Spinal cord (tissue), 10 donors: ENCODE measurements at places on chromosomes 5 and 9. TPM values are rescaled to one million over a fixed set of nuclear protein-coding genes. Genes with fewer than 3 reads are reported as not detected.

GRCh38 chr5:9297134-9297533 is 248.7 kb downstream of the SEMA5A start:
- DNase-seq, result no peak

DNA sequence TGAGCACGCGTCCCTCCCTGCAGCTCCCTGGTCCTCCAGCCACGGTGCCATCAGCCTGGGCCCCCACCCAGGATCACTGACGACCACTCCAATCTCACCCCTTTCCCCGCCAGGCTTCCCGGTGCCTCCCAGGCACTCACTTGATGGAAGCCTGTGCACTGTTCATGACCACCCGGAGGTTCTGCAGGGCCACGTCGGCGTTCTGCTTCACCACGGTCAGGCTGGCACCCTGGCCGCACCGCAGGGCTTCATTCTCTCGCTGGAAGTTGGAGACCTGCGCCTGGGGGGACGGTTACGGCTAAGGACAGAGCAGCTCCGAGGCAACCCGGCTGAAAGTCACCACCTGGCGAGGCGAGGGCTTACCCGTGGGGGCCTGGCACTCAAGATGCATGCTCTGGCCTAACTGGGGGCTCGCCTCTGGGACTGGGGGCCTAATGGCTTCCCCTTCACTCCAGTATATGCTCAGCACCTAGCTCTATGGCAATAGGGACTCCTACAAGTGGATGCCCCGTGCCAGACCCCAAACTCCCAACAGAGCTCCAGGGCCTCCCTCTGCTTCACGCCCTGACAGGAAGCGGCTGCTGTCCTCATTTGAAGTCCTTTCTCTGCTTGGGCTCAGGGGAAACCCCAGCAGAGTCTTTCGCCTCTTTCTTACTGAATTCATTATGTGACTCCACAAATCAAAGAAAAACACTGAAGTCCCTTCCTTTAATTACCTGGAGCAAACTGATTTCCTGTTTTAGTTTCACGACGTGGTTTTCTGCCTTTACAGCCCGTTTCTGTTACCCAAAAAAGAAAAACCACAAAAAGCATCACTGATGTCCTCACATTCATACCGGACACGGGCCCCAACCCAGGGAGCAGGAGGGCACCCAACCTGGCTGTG is 4.2 kb upstream of the SNAPC4 start:
- no peak for DNase-seq

GRCh38 chr5:33883482-33883881 is 8.3 kb downstream of the ADAMTS12 start:
- no peak for DNase-seq

DNA sequence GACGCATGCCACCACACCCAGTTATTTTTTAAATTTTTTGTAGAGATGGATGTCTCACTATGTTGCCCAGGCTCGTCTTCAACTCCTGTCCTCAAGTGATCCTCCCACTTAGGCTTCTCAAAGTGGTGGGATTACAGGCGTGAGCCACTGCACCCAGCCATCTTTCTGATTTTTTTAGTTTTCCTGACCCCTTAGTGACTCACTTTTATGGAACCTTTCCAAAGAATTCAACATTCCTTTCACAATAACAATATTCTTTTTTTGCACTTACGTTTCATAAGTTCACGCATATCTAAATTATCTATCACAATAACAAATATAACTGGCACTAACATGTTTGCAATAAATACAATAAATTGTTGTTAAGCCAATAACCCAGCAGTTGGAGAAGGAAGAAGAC is 8.5 kb downstream of the ELOVL7 start:
- DNase-seq, result no peak

DNA sequence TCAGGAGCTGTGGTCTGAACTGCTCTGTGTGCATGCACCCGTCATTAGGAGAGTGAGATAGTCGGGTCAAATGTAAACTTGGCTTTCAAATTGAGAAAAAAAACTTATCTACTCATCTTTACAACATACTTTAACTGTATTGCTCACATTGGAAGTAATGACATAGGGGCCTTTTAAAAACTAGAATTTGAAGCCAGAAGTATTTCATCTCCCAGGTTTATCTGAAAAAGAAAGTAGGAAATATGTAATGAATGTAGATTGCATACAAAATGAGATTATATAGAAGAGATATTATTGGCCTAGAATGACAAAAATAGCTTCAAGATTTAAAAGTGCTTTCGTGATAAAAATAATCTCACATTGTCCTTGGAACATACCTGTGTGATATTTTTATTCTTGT is 24.3 kb downstream of the RGS7BP start:
- no peak for DNase-seq

GRCh38 chr9:6739218-6739617 is 18.6 kb upstream of the KDM4C start:
- no peak for DNase-seq

DNA sequence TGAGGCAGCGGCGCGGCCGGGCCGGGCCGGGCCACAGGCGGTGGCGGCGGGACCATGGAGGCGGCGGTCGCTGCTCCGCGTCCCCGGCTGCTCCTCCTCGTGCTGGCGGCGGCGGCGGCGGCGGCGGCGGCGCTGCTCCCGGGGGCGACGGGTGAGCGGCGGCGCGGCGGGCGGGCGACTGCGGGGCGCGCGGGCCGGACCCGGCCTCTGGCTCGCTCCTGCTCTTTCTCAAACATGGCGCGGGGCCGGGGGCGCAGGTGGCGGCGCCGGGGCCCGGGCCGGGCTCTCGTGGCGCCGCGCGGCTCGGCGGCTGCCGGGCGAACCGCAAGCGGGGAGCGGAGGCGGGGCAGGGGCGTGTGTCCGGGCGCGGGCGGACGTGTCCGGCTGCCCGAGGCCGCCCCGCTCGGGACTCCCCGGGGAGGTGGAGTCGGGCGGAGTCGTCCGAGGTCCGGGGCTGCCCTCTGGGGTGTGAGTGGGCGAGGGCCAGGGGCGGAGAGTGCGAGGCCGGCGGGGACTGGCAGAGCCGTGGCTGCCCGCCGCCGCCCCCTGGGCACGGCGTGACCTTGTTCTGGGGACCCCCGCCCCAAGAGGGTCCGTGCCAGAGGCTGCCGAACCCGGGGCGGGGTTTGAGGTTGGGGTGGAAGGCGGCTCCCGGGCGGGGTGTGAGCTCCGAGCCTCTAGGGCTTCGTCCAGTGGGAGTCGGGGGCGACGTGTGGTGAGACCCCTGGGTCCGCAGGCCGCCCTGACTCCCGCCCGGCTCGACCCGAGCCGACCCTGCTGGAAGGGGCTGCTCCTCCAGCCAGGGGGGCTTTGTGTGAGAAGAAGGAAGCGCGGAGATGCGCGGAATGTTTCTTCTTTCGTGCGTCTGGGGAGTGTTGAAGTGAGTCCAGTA is 485 bp downstream of the TGFBR1 start:
- peak; percentile 24 for DNase-seq

DNA sequence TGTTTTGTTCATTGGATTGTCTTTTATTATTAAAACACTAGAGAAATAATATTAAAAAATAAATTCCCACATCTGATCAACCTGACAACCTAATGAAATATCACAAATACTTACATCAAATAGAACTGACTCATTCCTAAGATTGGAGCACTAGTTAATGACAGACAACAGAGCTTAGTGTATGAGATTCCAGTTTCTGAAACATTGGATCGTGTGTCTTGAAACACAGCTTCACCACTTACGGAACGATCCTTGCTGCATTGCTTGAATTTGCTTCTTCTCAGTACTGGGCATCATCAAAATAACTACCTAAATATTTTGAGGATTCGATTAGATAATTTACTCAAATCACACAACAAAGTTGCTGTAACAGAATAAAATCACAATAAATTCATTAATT is 667.2 kb upstream of the CDH18 start:
- DNase-seq, result no peak

- no peak for DNase-seq
Measured at GRCh38 chr9:110939573-110939972, 98.7 kb downstream of the LPAR1 start.

DNA sequence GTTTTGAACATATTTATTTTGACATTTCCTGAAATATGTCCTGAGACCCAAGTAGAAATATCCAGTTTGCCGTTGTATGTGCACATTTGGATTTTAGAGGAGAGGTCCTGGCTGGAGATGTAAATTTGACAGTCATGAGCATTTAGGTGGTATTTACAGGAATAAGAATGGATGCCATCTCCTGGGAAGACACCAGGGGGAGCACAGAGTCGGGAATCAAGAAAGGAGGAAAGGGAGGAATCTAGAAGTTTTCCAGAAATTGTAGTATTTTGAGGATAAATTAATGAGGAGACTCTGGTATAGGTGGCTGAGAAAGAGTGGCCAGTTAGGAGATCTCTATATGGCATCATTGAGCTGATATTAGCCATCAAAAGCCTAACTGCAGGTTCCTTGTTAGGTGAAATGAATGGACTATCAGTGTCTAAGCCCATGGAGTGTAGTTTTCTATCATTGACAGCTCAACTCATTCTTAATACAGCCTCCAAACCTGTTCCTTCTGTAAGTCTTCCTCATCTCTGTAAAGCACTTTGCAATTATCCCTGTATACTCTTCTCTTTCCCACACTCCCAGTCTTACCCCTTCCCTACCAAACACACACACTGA is 7.2 kb downstream of the GAPT start:
- no peak for DNase-seq

- DNase-seq, result peak; percentile 94
Measured at GRCh38 chr9:85521371-85522197, 220.2 kb downstream of the AGTPBP1 start.

DNA sequence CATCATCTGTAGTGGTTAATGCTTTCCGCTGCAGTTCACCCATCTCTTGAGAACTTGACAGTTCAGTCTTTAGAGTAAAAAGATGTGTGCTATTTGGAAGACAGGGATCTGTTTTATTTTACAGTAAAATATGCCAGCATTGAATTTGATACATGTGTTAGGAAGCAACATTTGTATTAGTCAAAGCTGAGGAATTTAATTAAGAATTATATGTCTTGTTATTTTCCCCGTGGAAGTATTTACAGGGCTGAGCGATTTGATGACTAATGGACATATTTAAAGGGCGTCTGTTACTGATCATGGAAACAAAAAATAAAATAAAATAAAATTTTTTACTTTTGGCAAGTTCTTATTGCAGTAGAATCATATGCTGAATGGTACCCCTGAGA is 101.3 kb downstream of the PAM start:
- no peak for DNase-seq

DNA sequence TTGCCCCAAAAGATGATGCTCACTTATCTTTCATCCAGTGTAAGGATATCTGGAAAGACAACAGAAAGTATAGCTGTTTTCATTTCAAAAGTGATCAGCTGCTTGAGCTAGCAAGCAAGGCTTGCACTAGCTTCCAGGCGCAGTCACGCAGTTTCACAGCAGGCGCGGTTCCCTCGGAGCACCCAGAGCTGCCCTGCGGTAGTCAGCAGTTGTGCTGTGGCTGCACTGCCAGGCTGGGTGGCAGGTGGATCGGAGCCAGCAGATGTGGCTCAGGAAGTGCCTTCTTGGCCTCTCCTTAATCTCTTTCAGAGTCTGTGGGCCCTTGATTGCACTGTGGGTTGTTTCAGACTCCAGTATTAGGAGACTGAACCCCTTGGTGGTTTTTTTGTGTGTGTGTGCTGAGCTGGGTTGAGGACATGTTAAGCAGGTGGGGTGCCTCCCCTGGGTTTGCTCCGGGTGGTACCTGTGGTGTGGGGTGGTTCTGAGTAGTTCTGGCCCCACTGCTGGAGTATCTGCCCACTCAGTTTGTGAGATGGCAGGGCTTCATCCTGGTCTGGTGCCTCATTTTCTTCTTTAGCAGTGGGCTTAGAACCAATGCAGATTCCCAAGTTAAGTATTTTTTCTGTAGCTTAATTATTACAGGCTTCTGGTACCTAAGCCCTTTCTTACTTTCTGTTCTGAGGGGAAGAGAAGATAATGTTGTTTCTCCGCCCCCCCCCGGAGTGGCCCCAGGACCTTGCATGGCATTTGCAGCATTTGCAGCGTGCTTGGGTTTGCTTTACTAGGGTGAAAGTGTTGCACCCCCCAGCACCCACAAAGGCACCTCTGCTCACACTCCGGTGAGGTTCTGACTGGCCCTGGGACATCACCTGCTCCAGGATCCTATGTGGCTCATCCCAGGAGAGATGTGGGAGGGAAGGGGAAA is 16.4 kb downstream of the TENT4A start:
- DNase-seq, result no peak

GRCh38 chr9:38229104-38229500 is 160.1 kb upstream of the SHB start:
- no peak for DNase-seq

- DNase-seq, result peak; percentile 52
Measured at GRCh38 chr5:40916226-40916625, 6.9 kb downstream of the C7 start.

DNA sequence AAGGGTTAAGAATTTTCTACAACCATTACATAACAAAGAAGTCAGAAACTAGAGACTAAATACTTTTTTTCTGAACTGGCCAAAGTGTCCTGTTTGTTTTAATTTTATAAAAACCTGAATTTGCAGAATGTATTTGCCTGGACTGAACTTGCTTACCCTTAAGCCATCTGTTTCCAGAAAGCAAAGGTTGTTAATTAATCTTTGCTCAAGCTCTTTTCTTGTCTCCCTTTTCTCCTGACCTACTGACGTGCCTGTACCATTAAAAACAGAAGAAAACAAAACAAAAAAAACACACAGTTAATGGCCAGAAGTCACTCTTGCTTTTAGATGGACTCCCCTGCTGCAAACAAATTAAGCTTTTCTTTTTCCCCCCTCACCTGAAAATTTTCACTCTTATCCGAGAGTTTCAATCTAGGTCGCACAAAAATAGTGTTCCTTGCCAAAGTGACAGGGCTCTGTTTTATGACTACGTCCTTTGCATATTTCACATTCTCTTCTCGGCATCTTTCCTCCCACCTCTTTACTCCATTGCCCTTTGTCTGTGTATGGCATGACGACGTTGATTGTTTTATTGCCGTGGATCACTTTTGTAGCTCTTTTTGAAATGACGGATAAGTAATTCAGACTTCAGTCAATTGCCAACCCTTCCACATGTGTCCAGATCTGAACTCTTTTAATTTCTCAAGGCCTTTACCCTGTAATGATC is 333.8 kb upstream of the GRIN3A start:
- no peak for DNase-seq

- no peak for DNase-seq
Measured at GRCh38 chr5:116487045-116487444, 87.6 kb downstream of the SEMA6A start.

GPR151 gene
- polyA plus RNA-seq, result 0.09 TPM

SEMA4D gene
- 124 TPM for polyA plus RNA-seq

BTNL3 gene
- polyA plus RNA-seq, result not detected

PCDHA8 gene
- polyA plus RNA-seq, result 0.63 TPM

PCDHGB6 gene
- polyA plus RNA-seq, result 22.0 TPM

FOXD4L5 gene
- 1.5 TPM for polyA plus RNA-seq

GHR gene
- polyA plus RNA-seq, result 9.9 TPM

PCDHA13 gene
- polyA plus RNA-seq, result 5.7 TPM

PTGDS gene
- polyA plus RNA-seq, result 3,209 TPM
